ENCODE measurements at places on chromosomes 3 and 15.

- no peak for DNase-seq
Measured at GRCh38 chr3:160260587-160261270, 35.5 kb downstream of the C3orf80 start.

GRCh38 chr15:48595981-48596380, 49.5 kb downstream of the FBN1 start:
- DNase-seq: no peak

- DNase-seq: no peak
Measured at GRCh38 chr15:26967719-26968269, 3.2 kb upstream of the GABRG3 start.

- DNase-seq: no peak
Measured at GRCh38 chr3:196164576-196164975, 46.6 kb downstream of the ZDHHC19 start.

GRCh38 chr3:183313351-183313750, 60.3 kb downstream of the B3GNT5 start:
- DNase-seq: no peak
